Naive B cell (primary cell): ENCODE measurements at places on chromosomes 1 and 21.

DNA sequence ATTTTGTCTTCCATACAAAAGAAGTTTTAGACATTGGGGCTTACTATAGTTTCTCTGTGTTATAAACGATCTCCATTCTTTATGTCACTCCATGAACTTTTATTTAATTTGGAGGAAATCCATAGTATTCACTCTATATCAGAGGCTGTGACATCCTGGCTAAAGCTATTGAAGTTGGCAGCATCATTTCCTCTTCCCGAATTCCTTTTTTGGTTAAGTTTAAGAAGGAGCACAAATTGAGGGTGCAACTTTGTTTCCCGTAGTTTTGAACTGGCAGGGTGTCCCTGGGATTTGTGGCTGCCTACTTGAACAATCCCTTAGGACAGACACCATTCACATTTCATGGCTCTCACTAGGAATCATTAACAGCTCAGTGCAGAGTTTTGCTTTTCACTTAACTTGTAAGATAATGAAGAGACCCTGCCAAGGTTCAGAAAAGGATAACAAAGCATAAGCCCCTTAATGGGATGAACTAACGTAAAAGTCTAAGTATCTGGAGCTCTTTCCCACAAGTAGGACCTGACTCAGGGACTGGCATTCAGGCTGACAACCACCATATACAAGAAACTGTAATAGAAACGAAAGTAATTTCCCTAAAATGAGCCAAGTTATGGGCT is 13.9 kb downstream of the S1PR1 start:
- H3K27ac ChIP-seq, result peak overlapping the region; percentile 91
- H3K27me3 ChIP-seq, result no peaks in the 10 kb centered on the region
- no peak for DNase-seq
- no peaks in the 10 kb centered on the region for H3K36me3 ChIP-seq
- peaks cover 60% of the 10 kb centered on the region for H3K4me1 ChIP-seq

- H3K4me3 ChIP-seq, result no peak overlapping the region
- DNase-seq, result no peak
- H3K36me3 ChIP-seq, result no peaks in the 10 kb centered on the region
Measured at GRCh38 chr1:5742032-5742431, 250.2 kb downstream of the NPHP4 start.

DNA sequence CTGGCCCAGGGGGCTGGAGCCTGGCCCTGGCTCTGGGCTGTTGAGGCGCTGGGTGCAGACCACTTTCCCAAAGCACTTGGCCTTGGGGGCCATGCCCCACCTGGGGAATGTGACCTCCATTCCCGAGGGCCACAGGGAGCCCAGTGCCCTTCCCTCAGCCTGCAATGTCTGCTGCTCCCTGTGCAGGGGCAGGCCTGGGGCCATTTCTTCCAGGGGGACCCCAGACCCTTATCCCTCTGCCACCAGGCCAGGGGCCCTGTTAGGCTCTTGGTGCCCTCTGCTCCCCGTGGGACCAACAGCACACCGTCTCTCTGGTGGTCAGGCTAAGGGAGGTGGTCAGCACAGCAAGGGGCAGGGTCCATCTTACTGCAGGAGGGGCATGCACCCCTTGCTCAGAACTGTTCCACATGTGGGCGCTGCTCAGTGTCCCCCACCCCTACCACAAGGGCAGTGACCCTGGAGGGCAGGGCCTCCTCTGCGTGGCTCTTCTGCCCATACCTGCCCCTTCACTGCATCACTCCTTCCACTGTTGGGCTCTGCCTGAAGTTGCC is 1.1 kb upstream of the TMEM52 start:
- peak overlapping the region; percentile 9 for H3K4me3 ChIP-seq
- H3K27me3 ChIP-seq, result no peaks in the 10 kb centered on the region
- H3K4me1 ChIP-seq, result no peaks in the 10 kb centered on the region
- no peak for DNase-seq
- no peaks in the 10 kb centered on the region for H3K36me3 ChIP-seq

DNA sequence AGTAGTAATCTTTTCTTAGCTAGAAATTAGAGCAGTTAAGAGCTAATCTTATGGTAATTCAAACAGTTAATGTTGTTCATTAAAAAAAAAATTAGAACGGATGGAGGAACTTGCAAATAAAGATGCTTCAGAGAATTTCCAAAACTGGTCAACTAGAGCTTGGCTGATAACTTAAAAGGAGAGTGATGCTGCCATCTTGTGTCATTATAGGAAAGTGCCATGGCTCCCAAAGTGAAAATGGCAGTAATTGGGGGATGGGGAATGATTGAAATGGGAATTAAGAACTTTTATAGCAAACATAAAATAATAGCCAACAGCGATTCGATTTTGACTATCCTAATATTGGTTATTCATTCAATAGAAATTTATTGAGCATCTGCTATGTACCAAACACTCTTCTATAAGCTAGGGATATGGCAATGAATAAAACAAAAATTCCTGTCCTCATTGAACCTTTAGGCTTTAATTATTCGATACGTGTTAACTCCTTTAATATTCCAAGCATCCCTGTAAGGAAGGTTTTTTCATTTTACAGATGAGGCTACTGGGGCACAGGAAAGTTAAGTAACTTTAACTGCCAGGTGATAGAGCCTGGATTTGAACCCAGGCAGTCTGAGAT is 5.7 kb upstream of the PLPP3 start:
- H3K27ac ChIP-seq, result no peak overlapping the region
- H3K36me3 ChIP-seq, result no peaks in the 10 kb centered on the region
- H3K4me3 ChIP-seq, result no peak overlapping the region
- peaks cover 4% of the 10 kb centered on the region for H3K4me1 ChIP-seq
- peaks cover under 1% of the 10 kb centered on the region for H3K27me3 ChIP-seq

DNA sequence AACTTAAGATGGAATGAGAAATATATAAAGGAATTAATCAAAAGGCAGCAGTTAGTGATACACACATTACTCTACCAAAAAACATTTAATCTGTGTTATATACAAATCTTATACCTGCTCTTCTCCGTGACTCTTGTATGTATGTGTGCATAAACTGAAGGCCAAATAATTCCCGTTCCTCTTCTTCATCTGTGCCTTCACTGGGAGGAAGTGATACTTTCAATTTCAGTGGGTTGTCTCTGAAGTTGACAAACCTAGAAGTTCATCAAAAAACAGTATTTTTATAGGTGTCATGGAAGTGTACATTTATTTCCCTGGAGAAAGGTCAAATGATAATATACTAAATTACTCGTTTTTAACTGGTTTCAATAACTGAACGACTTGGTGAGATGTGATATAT is 19.3 kb downstream of the TRMT13 start:
- peaks cover 7% of the 10 kb centered on the region for H3K4me1 ChIP-seq
- peaks cover 19% of the 10 kb centered on the region for H3K36me3 ChIP-seq
- H3K4me3 ChIP-seq, result no peak overlapping the region

DNA sequence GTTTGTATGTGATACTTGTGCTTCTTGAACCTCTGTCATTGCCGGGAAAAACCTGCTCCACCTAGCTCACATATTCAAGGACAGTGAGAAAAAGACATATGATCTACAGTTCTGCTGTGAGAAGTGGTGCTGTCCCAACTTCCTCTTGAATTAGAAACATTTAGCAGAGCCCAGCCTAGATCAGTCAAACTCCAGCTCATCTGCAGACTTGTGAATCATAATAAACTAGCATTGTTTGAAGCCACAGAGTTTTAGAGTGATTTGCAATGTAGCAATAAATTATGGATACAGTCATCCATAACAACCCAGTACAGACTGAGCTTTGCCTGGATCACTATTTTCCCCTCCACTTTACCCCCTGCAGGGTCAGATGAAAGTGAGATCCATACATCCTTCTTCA is 497.8 kb downstream of the PLA2G4A start:
- H3K4me1 ChIP-seq, result no peaks in the 10 kb centered on the region
- no peak overlapping the region for H3K4me3 ChIP-seq
- no peak overlapping the region for H3K27ac ChIP-seq
- DNase-seq, result no peak
- H3K36me3 ChIP-seq, result no peaks in the 10 kb centered on the region

GRCh38 chr1:15158506-15159165 is 5.1 kb downstream of the TMEM51 start:
- no peak for DNase-seq
- H3K4me1 ChIP-seq, result peaks cover 24% of the 10 kb centered on the region
- H3K27me3 ChIP-seq, result peaks cover 23% of the 10 kb centered on the region
- no peak overlapping the region for H3K27ac ChIP-seq
- H3K4me3 ChIP-seq, result no peak overlapping the region
- no peaks in the 10 kb centered on the region for H3K36me3 ChIP-seq

DNA sequence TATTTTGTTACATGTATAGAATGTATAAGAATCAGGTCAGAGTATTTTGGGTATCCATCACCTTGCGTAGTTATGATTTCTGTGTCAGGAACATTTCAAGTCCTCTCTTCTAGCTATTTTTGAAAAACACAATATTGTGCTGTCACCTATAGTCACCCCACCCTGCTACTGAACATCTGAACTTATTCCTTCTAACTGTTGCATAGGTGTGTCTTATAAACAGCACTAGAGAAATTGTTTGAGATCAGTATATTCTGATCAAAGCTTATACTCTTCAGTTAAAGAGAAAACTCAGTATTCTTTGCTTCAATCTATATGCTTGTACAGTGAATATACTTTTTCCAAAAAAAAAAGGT is 96.0 kb downstream of the ASH1L start:
- H3K27ac ChIP-seq, result peak overlapping the region; percentile 96
- H3K27me3 ChIP-seq, result no peaks in the 10 kb centered on the region
- H3K36me3 ChIP-seq, result peaks cover 5% of the 10 kb centered on the region
- H3K4me1 ChIP-seq, result peaks cover 31% of the 10 kb centered on the region
- no peak for DNase-seq

GRCh38 chr1:15215116-15215515 is 31.9 kb upstream of the FHAD1 start:
- H3K27ac ChIP-seq, result no peak overlapping the region
- H3K27me3 ChIP-seq, result peaks cover 19% of the 10 kb centered on the region
- H3K4me3 ChIP-seq, result no peak overlapping the region
- no peaks in the 10 kb centered on the region for H3K36me3 ChIP-seq

DNA sequence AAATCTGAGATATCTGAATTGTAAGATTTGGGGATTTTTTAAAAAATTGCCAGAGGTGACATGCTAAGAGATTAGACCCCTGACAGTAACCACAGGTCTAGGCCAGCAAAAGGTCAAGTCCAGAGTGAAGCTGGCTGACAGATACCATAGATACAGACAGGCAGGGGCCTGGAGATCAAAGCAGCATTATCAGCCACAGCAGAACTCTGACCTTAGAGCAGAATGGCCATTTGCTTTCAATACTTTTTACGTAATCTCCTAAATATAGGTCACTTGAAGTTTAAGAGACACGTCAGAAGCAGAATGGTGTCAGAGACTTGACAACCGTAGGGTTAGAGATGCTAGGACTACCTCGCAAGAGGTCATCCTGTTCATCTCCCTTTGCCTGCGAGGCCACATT is 40.8 kb upstream of the RXRG start:
- peaks cover 28% of the 10 kb centered on the region for H3K27me3 ChIP-seq
- H3K27ac ChIP-seq, result no peak overlapping the region
- no peak overlapping the region for H3K4me3 ChIP-seq
- no peaks in the 10 kb centered on the region for H3K36me3 ChIP-seq

DNA sequence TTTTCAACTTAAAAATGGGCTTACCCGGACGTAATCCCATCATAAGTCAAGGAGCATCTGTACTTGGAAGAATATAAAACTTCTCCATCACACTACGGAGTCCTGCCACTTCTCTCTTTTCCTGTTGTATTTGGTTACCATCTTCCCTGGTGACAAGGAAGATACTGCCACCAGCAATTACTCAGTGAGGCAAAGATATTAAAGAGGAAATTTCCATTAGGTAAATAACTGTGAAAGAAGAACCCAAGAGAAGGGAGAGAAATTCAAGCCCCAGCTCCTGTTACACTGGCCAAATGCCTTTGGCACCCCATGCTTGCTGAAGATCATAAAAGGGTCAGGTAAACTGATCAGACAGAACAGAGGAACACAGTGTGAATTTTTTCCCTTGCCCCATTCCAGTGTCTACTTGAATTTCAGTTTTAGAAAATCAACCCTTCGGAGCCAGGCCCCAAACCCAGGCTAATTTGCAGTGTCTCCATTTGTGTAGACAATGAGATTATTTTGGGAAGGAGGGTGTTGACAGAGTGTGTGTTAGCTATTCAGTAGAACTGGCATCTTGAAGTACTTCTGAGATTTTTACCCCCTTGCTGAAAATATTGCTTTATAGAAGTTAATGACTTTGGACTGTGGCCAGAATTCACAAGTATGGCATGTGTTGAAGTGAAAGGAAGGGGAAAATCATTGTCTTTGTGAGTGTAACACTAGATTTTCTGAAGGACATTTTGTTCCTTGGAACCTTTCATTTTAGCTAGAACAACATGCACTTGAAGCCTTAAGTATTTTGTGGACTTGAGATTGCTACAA is 167.1 kb downstream of the DHRS3 start:
- DNase-seq, result no peak
- H3K36me3 ChIP-seq, result peaks cover 17% of the 10 kb centered on the region
- no peak overlapping the region for H3K4me3 ChIP-seq
- no peak overlapping the region for H3K27ac ChIP-seq
- peaks cover 19% of the 10 kb centered on the region for H3K4me1 ChIP-seq

- H3K27me3 ChIP-seq, result no peaks in the 10 kb centered on the region
- DNase-seq, result peak; percentile 65
- H3K4me1 ChIP-seq, result peaks cover 26% of the 10 kb centered on the region
- peak overlapping the region; percentile 95 for H3K27ac ChIP-seq
- peak overlapping the region; percentile 95 for H3K4me3 ChIP-seq
Measured at GRCh38 chr1:2127187-2128145, 67.1 kb downstream of the FAAP20 start.
